ENCODE measurements at places on chromosomes 2 and 18.
A peak's percentile ranks its signal among the peaks of the same experiment; 100 is the strongest.

- no peak for DNase-seq
These were observed 46.6 kb downstream of the ZNF516 start for GRCh38 chr18:76448256-76449110.

DNA sequence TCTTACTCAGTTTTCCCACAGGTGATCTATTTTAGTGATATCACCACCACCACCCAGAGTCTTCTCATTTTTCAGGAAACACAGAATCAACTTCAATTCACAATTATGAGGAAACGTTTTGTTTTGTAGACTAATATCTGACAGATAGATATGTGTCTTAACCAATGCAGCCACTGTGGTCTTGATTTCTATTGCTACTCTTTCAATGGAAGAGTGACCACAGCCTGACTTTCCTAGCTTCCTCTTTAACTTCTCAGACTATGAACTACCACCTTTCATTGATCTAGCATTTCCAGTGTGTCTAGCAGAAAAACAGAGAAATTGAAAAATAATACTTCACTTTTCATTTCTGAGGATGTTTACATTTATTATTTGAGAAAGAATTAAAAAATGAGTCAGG lies 20.5 kb downstream of the ADAM17 start:
- DNase-seq = peak; percentile 15

DNA sequence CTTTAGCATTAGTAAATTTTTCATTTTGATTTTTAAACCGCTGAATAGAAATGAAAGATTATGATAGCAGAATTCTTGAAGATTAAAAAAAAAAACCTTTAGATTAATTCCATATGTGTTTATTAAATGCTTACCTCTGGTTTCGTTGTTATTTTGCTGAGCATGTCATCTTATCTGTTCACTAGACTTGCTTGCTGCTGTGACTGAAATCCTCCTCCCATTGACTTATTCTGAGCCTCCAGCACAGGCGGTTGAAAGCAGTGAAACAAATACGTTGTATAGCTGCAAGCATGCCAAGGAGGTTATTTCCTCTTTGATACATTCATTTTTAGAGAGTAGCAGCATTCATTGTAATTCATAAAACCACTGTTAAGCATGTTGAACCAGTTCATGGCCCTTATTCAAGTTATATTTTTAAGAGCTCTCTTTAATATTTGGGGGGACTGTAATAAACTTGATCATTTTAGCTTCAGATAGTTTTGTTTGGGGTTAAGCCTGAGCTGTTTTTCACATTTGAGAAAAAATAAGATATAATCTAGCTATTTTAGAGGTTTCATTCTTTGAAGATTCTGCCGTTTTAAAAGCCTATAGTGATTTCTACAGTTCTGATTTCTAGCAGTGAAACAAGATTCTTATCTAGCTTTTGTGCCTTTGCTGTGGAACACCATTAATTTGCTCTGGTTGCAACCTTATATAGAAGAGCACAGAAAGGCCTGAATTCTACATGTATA lies at the start of gene HTR2B:
Gene HTR2B, minus strand, starts transcription at position 205 of the 731 bp plus-strand sequence. CDS start 1,278 bp downstream, outside the sequence.
- DNase-seq = no peak

GRCh38 chr2:131493199-131493968 lies 1.2 kb upstream of the MZT2A start:
- DNase-seq = peak; percentile 21

DNA sequence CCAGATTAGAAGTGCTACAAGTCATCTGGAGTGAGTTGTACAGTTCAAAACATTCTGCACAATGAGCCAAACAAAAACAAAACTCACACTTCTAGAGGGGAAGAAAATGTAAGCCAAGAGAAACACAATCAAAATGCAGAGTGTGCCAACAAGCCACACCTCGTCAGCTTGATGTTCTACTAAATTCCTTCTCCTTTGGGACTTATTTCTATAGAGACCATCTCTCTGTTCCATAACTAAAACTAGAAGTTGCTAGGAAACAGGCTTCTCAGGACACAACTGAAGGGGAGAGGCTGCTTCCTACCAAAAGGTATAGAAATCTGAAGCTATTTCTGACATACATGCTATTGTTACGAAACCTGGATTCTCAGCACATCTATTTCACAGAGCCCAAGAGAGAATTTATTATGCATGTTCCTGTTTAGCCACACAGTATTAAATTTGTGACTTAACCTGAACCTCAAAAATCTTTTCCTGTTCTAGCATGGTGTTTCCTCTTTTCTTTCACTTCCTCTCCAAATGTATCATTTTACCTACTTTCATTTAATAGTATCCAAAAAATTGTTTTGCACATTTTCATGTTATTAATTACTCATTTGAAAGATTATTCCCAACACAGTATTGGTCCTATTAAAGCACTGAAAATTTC lies 211.4 kb upstream of the CCDC150 start:
- no peak for DNase-seq

- DNase-seq = no peak
These were observed 486.8 kb downstream of the PARD3B start for GRCh38 chr2:205032093-205032551.

DNA sequence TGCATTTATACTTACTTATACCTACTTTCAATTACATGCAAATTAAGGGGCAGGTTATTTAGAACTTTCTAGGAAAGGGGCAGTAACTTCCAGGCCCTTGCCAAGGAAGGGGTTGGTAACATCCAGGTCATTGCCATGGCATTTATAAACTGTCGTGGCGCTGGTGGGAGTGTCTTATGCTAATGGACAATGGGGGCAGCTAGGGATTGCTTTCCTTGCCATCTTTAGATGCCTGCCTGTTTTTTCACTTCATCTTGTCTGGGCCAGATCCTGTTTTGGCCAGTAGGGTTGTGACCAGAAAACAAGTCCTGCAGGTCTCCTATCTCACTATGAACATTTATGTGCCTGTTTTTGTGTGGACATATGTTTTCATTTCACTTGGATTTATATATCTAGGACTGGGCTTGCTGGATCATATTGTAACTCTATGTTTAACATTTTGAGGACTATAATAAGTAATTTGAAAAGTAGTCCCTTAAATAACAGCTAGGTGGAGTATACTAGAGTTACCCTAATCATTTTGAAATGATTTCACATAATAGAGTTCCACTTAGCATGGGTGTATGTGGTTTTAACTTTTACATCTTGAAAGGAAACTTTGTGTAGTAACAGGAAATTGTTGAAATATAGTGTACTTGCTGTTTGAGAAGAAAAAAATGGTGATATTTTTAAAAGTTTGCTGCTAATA lies 56.1 kb downstream of the LCLAT1 start:
- no peak for DNase-seq

- peak; percentile 60 for DNase-seq
These were observed 47.0 kb downstream of the IWS1 start for GRCh38 chr2:127479219-127479825.

- no peak for DNase-seq
These were observed 10.7 kb upstream of the CCDC88A start for GRCh38 chr2:55430211-55430975.

DNA sequence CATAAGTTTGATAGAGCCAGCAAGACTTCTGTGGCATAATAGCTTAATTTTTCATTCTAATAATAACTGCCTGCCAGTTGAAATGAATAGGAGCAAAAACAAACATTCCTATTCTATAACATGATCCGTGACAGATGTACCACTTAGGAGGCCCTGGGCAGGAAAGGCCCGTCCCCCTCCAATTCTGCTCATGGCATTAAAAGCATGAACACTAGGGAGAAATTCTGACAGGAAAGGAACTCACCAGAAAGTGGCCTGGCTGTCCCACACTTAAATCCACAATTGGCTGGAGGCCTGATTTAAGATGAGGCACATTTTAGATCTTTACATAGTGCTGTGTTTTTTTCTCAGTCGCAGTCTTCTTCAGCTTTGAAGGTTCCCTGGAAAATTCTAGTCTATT lies 261.9 kb upstream of the ETAA1 start:
- DNase-seq = no peak

GRCh38 chr2:240593703-240594451 lies 7.3 kb downstream of the CAPN10 start:
- no peak for DNase-seq

GRCh38 chr2:59734743-59735142 lies 818.7 kb downstream of the BCL11A start:
- DNase-seq = no peak
